ENCODE measurements at places on chromosomes 5 and 9. TPM values are rescaled to one million over a fixed set of nuclear protein-coding genes. Genes with fewer than 3 reads are reported as not detected.

- no peak for DNase-seq
Measured at GRCh38 chr5:98307811-98308210, 465.7 kb upstream of the RGMB start.

DNA sequence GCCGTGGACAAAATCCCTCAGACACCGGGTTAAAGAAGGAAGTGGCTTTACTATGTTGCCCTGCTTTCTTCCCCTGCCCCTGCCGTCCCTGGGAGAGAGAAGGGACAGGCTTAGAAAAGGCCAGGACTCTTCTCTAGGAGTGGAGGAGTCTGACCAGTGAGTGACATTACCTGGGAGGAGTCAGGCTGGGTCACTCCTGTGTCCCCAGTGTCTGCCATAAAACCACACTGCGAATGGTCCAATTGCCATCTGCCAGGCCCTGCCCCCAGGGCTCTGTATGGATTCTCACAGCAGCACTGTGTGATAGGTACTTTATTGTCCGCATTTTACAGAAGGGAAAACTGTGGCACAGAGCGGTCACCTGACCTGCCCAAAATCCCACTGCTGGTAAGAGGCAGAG is 31.3 kb upstream of the FUBP3 start:
- no peak for DNase-seq

DNA sequence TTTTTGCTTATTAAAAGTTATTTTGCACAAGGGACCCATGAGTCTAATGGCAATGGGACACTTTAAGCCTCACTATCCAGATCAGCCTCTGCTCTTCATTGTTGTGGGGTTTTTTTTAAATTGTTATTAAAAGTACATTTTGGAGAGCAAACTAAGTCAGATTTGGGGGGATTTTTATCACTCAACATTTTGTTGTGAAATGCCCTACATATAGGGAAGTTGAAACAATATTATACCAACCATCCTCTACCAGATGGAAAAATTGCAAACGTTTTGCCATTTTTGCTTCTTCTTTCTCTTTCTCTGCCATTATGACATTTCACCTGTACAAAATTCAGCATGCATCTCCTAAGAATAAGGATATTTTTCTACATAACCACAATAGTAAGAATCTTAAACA is 75.3 kb downstream of the SLC1A3 start:
- DNase-seq: no peak

GRCh38 chr9:103193992-103194391 is 198.9 kb downstream of the CYLC2 start:
- no peak for DNase-seq

- DNase-seq: no peak
Measured at GRCh38 chr5:81513473-81513872, 119.5 kb upstream of the ACOT12 start.

DNA sequence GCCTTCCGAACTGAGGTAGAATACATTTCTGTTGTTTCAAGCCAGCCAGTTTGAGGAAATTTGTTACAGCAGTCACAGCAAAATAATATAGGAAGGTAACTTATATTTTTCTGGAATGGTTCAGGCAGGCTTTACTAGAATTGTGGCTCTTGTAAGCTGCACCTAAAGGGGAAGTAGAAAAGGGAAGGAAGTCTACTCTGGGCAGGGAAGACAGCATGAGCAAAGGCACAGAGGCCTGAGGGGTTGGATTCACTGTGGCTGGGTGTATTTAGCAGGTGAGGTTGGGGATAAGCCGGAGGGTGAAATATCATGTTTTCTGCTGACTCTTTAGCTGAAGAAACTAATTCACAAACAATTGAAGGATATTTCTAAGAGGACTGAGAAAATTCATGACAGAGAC is 183.5 kb downstream of the GAS1 start:
- DNase-seq: peak; percentile 89

- DNase-seq: no peak
Measured at GRCh38 chr5:87233143-87233542, 34.5 kb upstream of the RASA1 start.

GRCh38 chr9:82780017-82780416 is 282.9 kb downstream of the RASEF start:
- DNase-seq: no peak

- DNase-seq: no peak
Measured at GRCh38 chr5:5061836-5062235, 78.3 kb upstream of the ADAMTS16 start.

- no peak for DNase-seq
Measured at GRCh38 chr5:43889233-43889632, 286.3 kb downstream of the NNT start.

GRCh38 chr5:67552773-67553172 is 356.2 kb upstream of the CD180 start:
- no peak for DNase-seq

- no peak for DNase-seq
Measured at GRCh38 chr5:77218263-77218662, 7.8 kb downstream of the PDE8B start.

DNA sequence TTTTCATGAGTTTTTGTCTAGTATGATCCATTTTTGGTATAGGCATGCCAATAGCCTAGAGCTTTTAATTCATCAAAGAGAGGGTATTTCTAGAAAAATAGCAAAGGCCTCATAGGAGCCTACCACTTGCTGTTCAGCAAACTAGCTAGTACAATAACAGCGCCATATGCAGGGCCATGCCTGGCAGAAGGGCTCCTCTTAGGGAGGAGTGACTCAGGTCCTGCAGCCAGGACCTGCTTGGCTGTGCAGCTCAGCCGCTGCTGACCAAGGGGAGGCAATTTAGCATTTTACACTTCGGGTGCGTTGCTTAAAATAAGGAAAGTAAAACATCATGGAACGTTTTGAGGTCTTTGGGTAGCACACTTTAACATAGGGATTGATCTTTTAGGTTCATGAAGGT is 100.6 kb downstream of the TRIO start:
- no peak for DNase-seq

DNA sequence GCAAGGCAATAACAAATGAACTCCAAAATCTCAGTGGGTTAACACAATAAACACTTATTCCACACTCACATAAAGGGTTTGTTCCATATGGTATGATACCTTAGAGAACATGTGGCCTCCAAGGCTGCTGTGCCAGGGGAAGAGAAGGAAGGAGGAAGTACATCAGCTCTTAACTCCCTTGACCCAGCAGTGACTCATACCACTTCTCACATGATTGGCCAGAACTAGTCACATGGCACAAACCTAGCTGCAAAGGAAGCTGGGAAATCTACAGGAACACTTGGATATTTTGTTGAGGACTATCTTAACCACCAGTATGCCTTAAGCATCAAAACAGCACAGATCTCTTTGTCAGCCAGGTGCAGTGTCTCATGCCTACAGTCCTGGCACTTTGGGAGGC is 99.3 kb downstream of the SLIT3 start:
- no peak for DNase-seq

- no peak for DNase-seq
Measured at GRCh38 chr9:136562746-136563495, 17.1 kb upstream of the NOTCH1 start.

DNA sequence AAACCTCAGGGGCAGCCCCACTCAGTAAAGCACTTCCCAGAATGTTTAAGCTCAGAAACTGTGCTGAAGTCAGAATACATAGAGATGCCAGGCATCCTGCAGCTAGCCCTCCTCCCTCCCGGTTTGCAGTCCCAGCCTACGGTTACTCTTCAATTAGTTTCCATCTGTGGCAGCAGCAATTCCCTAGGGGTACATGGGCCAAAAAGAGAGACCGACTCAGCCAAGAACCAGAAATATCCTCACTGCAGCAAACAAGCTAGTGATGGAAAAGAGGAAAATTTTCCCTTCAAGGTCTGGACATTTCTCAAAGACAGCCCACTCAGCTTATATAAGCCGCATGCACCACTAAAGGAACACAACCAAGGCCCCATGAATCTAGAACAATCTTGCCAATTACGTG is 89.1 kb upstream of the PPP2R2B start:
- DNase-seq: no peak

- DNase-seq: no peak
Measured at GRCh38 chr9:21001581-21001980, 29.9 kb downstream of the HACD4 start.

DNA sequence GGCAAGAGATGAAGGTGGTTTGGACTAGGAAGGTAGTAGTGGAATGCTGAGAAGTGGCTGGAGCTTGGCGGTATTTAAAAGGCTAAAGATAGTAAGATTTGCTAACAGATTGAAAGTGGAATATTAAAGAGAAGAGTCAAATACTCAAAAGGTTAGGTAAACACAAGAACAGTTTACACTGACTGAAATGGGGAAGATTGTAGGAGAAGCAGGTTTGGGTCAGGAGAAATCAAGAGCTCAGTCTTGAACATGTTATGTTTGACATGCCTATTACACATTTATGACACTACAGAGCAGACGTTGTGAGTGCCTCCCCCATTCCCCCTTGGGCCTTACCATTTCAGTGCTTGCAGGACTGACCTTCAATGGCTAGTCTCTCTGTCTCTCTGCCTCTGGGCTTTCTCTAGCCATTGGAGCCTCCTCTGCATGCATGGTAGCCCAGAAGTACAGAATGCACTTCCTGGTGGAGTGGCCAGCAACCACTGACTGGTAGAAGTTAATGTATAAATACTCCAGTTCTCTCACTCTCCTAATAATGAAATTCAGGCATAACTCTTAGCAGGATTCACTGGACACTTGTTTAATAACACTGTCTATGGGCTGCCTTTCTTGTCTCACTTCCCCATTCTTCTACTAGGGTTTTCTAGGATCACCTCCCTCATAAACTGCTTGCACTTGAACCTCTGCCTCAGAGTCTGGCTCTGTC is 56.8 kb downstream of the HMGCS1 start:
- no peak for DNase-seq

DNA sequence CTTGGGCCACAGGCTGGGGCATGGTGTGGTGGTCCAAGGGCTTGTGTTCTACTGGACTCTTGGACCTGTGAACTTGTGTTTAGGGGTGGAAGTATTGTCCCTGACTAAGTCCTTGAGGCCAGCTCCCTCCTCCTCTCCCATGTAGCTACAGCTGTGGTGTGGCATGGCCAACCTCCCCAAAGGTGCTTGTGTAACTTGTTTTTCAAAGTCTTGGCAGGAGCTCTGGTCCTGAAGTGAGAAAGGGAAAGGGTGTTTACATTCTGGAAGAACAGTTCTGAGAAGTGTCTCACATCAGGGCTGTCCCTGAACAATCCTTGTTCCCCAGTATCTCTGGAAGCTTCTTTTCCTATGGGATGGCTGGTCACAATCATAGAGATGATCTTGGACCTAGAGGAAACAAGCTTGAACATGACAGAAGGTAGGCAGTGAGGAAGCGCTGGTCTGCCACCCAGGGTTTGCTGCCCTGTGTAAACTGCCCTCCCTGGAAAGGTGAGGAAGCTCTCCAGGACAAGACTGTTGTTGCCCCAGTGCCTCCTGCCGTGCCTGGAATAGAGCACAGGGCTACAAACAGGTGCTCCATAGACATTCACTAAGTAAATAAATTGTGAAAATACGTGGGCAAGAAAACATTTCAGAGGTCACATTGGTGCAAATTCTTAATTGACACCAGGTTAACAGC is 64.6 kb upstream of the KLF9 start:
- no peak for DNase-seq

- DNase-seq: peak; percentile 83
Measured at GRCh38 chr5:157273131-157273556, 7.2 kb downstream of the CYFIP2 start.

GRCh38 chr5:122063836-122064235 is 14.2 kb downstream of the LOX start:
- DNase-seq: no peak

DNA sequence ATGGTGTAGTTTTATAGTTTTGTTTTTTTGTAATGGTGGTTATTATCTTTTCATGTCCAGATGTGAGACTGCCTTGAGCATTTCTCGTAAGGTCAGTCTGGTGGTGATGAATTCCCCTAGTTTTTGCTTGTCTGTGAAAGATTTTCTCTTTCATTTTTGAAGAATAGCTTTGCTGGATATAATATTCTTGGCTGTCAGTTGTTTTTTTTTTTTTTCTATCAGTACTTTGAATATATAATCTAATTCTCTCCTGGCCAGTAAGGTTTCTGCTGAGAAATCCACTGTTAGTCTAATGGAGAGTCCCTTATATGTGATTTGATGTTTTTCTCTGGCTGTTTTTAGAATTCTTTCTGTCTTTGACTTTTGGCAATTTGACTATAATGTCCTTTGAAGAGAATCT is 106.9 kb downstream of the CARTPT start:
- no peak for DNase-seq

GRCh38 chr9:122518841-122519240 is at the start of gene OR1J4:
OR1J4 (plus strand) TSS chr9:122519141; CDS start chr9:122519141, 0 bp downstream.
- no peak for DNase-seq

DNA sequence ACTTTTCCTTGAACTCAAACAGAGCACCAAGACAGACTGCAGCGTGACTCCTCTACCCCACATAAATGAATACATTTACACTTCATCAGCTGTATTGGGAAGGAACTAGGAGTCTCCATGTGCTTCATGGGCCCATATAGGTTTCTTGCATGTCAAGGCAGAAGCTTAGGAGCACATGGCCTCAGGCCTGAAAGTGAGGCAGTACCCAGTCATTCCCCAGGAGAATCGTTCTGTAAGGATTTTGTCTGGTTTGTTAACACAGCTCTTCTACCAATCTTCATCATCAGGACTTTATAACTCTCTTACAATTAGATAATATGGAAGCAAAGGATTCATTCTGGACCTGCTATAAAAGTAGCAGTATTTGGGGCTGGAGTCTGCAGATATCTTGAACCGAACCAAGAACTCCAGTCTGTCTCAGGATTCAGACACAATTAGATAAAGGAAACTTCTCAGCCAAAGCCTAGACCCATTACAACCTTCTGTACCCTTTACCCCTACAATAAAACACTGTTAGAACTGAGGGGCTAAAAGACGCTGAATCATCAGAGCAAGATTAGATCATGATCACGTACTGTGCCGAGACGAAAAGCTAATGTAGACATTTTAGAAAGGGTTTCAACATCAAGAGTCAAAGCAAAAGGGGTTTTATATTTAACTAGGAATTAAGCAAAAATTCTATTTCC is 385.5 kb upstream of the SLC30A5 start:
- DNase-seq: no peak

- DNase-seq: no peak
Measured at GRCh38 chr9:6045364-6045763, 29.9 kb upstream of the RANBP6 start.

The SLC46A2 gene
- polyA plus RNA-seq: 57.9 TPM

The PHYHD1 gene
- polyA plus RNA-seq: 0.05 TPM

The OR1Q1 gene
- not detected for polyA plus RNA-seq

The PCDHB8 gene
- not detected for polyA plus RNA-seq

The GALNT12 gene
- polyA plus RNA-seq: 0.15 TPM

The IL13 gene
- not detected for polyA plus RNA-seq

The GPR150 gene
- polyA plus RNA-seq: not detected

The STING1 gene
- polyA plus RNA-seq: 83.7 TPM

The CD274 gene
- polyA plus RNA-seq: 0.28 TPM

Measured in CD14-positive monocyte (primary cell).